NCI-H1436 treated with DMSO at 0.1 percent for 48 hours (cell line): ENCODE measurements at places on chromosomes 7 and 10.

DNA sequence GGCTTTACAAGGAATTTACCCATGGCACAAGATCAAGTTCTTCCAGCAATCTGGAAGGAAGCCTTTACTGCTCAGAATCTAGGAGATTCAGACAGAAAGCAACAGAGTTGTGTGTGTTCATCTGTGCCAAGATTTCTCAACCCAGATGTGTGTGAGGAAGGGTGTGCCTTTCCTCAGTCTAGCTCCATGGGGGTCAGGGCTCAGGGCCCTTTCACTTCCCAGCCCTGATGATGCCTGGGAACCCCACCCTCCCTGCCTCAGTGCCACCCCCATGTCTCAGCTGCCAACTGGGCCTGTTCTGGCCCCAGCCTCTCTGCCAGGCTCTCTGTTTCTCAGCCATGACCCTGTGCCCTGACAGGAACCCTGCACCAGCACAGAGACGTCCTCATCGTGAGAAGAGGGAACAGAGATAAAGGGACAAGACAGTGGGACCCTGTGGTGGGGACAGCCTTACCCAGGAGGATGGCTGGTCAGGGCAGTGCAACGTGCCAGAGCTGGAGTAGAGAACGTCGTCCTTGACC lies 102.0 kb downstream of the VIPR2 start:
- DNase-seq, result no peak

GRCh38 chr10:116995648-116996047 lies 9.3 kb downstream of the SHTN1 start:
- DNase-seq, result no peak

- no peak for DNase-seq
These were observed 102.6 kb downstream of the VOPP1 start for GRCh38 chr7:55469721-55470120.

- no peak for DNase-seq
These were observed 35.2 kb upstream of the GNA12 start for GRCh38 chr7:2879354-2879753.

GRCh38 chr7:96479015-96479645 lies 157.2 kb upstream of the SLC25A13 start:
- no peak for DNase-seq
